ENCODE measurements at places on chromosomes 2 and 18.

DNA sequence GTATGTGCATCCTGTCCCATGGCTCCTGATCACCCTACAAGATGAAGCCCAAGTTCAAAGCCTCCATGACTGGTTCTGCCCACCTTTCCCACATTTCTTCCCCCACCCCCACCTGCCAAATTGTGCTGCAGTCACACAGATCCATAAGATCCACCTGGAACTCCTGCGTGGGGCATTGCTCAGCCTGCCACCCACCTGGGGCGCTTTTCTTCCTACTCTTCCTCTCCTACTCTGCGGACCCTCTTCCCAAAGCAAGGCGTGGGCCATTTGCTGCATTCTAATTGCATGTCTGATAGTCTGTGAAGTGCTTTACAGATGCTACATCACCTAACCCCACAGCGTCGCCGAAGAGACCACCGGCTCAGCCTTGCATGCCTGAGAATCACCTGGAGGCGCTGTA lies 402.4 kb upstream of the ID2 start:
- DNase-seq = no peak

- DNase-seq = peak; percentile 29
These were observed 18.9 kb upstream of the ANKRD62 start for GRCh38 chr18:12074736-12075135.

GRCh38 chr18:79879566-79879965 lies 71.9 kb downstream of the SLC66A2 start:
- no peak for DNase-seq

GRCh38 chr2:43133708-43134570 lies 92.5 kb downstream of the ZFP36L2 start:
- no peak for DNase-seq

DNA sequence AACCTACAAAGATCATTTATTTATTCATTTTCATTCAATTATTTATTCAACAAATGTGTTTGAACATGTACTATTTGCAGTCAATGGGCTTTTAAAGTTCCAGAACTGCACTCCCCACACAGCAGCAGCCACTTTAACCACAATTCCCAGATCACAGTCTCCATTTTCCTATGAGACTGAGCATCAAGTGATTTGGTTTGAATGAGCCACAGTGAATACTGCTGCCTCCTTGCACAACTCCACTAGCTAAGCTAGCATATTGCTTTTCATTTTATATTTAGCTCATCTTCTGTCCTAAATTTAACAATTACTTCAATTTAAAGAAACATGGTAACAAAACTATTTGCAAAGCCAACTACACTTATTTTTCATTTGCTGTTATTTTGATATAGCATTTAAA lies 353.4 kb upstream of the VRK2 start:
- no peak for DNase-seq

- peak; percentile 64 for DNase-seq
These were observed 73.5 kb downstream of the ROCK2 start for GRCh38 chr2:11270891-11271290.

Data from renal cortical epithelial cell (primary cell).